Upper lobe of left lung (tissue), 6 donors: ENCODE measurements at places on chromosomes 7 and 10. TPM values are rescaled to one million over a fixed set of nuclear protein-coding genes. Genes with fewer than 3 reads are reported as not detected.
A peak's percentile ranks its signal among the peaks of the same experiment; 100 is the strongest.

PTPRN2 gene
- 3.3 TPM for total RNA-seq

GPRIN2 gene
- total RNA-seq = 91.0 TPM

CUBN gene
- total RNA-seq = 3.0 TPM

TFPI2 gene
- not detected for total RNA-seq

LLCFC1 gene
- not detected for total RNA-seq

DNA sequence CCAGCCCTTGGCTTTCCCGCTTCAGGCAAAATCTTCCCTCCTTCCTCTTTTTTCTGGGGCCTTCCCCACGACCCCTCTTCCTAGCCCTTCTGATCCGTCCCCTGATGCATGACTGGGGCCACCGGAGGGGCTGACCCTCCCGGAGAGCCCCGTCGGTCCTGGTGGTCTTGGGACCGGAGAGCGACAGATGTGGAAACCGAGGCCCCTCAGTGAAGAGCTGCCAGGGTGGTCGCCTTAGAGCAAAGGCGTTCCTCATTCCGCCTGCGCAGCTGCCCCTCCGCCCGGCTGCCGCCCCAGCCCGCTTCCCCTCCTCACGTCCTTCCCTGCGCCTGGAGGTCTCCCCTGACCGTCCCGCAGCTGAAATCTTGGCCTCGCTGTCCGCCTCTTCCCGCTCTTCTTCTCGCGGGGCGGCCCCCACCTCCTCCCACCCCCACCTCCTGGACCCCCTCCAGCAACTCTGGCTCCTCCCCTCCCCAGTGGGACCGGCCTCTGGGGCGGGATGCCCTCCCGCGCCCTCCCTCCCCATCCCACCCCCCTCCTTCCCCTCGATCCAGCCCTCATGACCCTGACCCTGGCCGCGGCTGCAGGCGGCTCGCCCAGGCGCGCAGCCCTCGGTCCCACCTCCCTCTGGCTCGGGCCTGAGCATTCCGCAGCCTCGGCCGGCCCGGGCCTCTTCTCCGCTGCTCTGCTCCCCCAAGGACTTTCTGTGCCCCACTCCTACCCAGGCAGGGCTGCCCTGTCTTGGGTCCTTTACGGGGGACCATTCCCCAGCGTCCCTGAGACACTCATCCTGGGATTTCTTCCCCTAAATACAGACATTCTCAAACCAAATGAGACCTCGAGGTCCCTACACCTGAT, at the start of gene RARRES2:
Gene RARRES2, minus strand, starts transcription at position 367 of the 858 bp plus-strand sequence. CDS start 1,020 bp downstream, outside the sequence.
- peaks cover 15% of the 10 kb centered on the region for H3K27me3 ChIP-seq
- peak within 1 kb of the TSS; percentile 34 for H3K4me3 ChIP-seq
- peak within 1 kb of the TSS; percentile 80 for H3K27ac ChIP-seq
- peak; percentile 92 for DNase-seq

DNA sequence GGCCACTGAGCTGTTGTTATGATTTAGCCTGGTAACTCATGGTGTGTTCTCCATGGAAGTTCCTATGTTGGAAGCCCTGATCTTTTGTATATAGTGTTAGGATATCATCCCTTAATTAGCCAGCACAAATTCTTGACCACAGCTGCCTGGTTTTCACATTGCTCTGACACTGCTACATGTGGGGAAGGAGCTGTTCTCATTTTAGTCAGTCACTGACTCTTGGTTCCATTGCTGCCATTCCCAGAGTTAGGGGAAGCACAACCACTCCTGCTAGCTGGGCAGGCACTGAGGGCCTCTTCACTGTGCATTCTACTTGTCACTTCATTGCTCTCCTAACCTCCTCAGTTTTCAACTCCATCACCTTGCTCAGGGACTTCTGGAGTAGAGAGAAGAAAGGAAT, 98.4 kb upstream of the GJD4 start:
- H3K4me1 ChIP-seq = no peaks in the 10 kb centered on the region
- DNase-seq = no peak
- no peak overlapping the region for H3K4me3 ChIP-seq
- H3K36me3 ChIP-seq = no peaks in the 10 kb centered on the region

DNA sequence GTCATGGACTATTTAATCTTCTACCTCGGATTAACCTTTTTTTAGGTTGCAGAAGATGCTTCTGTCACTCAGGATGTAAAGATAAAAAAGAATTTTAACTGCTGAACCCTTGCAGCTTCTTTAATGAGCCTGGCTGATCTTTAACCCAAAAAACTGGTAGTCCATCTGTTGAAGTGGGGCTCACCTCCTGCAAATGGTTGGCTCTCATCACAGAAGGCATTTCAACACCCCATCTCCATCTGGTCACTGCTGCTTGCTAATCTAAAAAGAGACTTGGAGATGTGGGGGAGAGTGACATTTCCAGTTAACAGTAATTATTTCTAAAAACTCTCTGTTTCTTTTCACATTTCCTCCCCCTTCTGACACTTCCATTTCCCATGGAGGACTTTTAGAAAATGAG, 208.6 kb downstream of the LHFPL3 start:
- H3K27me3 ChIP-seq = no peaks in the 10 kb centered on the region
- H3K27ac ChIP-seq = no peak overlapping the region
- no peaks in the 10 kb centered on the region for H3K36me3 ChIP-seq
- no peak for DNase-seq

DNA sequence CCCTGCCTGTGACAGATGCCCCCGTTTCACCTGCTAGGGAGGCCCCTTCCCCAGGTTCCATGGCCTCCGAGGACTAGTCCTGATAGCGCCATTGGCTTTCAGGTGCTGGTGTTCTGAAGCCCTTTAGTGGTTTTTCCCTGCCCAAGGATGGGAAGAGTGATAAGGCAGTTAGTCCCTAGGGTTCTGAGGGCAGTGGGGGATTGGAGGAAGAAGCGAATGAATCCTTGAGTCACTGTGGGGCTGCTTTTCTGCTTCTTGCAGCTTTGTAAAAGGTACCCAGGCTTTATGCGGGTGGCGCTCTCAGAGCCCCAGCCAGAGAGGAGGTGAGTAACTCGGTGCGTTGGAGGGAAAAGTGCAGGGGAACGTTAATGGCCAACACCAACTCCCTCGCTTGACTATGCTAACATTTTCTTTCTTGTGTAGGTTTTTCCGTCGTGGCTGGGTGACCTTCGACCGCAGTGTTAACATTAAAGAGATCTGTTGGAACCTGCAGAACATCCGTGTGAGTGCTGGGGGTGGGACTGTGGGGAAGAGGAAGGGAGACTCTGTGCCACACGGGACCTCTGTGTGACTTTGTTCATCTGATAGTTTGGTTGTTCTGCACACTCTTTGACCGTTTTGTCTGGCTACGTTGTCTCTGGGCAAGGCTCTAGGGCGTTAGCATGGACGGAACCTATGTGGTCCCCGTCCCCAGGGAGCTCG, 3.9 kb downstream of the UFSP1 start:
- no peak overlapping the region for H3K27ac ChIP-seq
- no peak for DNase-seq
- H3K36me3 ChIP-seq = peaks cover 62% of the 10 kb centered on the region
- H3K4me3 ChIP-seq = no peak overlapping the region
- peaks cover 32% of the 10 kb centered on the region for H3K4me1 ChIP-seq
- no peaks in the 10 kb centered on the region for H3K27me3 ChIP-seq

ATRNL1 gene
- total RNA-seq = 0.11 TPM

GRCh38 chr10:11334436-11334835, 277.0 kb downstream of the USP6NL start:
- H3K36me3 ChIP-seq = peaks cover 8% of the 10 kb centered on the region
- H3K27ac ChIP-seq = peak overlapping the region; percentile 11
- H3K27me3 ChIP-seq = no peaks in the 10 kb centered on the region
- no peak overlapping the region for H3K4me3 ChIP-seq
- peaks cover 7% of the 10 kb centered on the region for H3K4me1 ChIP-seq

ZPBP gene
- 0.23 TPM for total RNA-seq

SLC16A9 gene
- 1.1 TPM for total RNA-seq

DNA sequence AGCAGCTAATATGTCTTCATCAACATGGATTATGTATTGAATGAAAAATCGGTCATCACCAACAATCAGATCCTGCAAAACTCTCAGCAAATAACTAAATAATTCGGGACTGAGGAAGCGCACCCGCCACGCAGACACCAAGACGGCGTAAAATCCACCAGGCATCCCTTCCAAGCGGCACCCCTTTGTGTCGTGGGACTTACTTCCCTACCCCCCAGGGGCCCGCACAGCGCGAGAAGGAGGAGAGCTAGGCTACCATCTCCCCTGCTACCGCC, 721 bp downstream of the ARL3 start:
- H3K4me1 ChIP-seq = peaks cover 16% of the 10 kb centered on the region
- DNase-seq = no peak
- no peaks in the 10 kb centered on the region for H3K36me3 ChIP-seq
- peak overlapping the region; percentile 88 for H3K27ac ChIP-seq
- peak overlapping the region; percentile 92 for H3K4me3 ChIP-seq
- no peaks in the 10 kb centered on the region for H3K27me3 ChIP-seq

C10orf67 gene
- 2.3 TPM for total RNA-seq

DNA sequence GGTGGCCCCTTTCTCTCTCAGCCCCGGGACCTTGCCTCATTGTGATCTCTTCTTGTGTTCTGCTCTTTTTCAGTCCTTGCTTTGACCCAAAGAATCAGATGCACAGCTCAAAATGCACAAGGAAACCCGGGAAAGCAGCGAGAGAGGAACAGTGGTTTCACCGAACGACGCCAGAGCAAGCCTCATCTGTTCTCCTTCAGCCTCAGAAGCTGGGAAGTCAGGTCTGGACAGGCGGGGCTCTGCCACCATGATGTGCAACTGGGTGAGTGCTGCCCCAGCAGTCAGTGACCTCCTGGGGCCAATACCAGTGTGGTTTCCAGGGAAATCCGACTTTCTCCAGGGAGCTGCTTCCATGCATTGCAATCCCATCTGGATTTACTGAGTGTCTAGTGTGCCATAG, 133.4 kb downstream of the PRKCQ start:
- peaks cover 3% of the 10 kb centered on the region for H3K4me1 ChIP-seq
- H3K27ac ChIP-seq = no peak overlapping the region
- no peak for DNase-seq
- no peaks in the 10 kb centered on the region for H3K27me3 ChIP-seq

MYL7 gene
- total RNA-seq = not detected

DNA sequence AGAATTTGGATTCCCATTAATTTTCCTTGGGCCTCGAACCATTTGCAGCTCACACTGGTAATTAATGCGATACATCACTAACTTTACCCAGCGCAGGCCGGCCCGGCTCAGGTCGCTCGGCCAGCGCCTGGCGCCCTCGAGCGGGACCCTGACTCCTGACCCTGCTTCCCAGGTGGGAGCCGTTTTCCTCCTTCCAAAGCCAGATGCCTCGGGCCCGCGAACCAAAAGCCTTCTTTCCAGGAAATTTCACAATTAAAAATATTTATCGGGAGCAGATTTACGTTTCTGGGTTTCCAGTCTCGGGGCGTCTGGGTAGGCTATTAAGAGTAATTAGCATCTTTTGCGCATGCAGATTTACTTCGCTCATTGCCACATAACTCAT, 12.2 kb downstream of the LBX1 start:
- H3K36me3 ChIP-seq = no peaks in the 10 kb centered on the region
- peaks cover 91% of the 10 kb centered on the region for H3K27me3 ChIP-seq
- H3K27ac ChIP-seq = no peak overlapping the region
- no peak overlapping the region for H3K4me3 ChIP-seq
- peak; percentile 60 for DNase-seq

ARHGAP22 gene
- 25.1 TPM for total RNA-seq

LUC7L2 gene
- 61.6 TPM for total RNA-seq

- peaks cover 72% of the 10 kb centered on the region for H3K4me1 ChIP-seq
- no peaks in the 10 kb centered on the region for H3K27me3 ChIP-seq
- H3K27ac ChIP-seq = peak overlapping the region; percentile 74
- H3K36me3 ChIP-seq = no peaks in the 10 kb centered on the region
- DNase-seq = no peak
- H3K4me3 ChIP-seq = no peak overlapping the region
These were observed 25.0 kb downstream of the CACUL1 start for GRCh38 chr10:118729641-118730258.

STYXL1 gene
- total RNA-seq = 23.5 TPM

DNA sequence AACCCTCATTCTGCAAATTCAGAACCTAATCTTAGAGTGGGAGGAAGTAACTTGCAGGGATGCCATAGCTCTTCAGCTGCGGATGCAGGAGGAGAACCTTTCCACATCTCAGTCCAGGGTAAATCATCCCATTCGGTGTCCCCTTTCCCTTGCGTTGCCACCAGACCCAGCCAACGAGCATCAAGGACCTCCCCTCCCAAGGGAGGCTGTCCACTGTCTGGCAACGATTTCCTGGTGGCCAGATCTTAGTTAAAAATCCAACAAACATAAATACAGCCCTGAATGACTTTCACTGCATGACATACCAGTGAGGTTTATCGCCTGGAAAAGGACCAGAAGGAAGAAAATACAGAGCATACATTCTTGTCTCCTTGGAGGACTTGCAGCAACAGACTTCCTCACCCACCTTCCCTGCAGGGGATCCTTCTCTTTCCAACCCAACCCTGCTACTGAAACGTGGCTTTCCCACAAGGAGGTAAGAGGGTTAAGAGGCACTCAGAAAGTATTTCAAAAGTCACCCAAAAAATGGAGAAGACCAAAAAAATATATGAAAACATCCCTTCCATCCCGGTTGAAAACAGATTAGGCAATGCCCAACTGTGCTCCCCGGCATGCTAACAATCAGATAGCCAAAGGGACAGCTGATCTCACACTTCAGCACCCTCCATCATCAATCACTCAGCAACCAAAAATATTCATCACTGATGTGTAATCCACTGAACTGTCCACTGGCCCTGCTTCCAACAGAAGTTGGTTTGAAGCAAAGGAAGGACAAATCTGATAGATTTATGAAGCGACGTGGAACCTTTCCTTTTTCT, 206.6 kb downstream of the TNS3 start:
- H3K4me1 ChIP-seq = peaks cover 7% of the 10 kb centered on the region
- H3K36me3 ChIP-seq = no peaks in the 10 kb centered on the region
- no peaks in the 10 kb centered on the region for H3K27me3 ChIP-seq
- no peak overlapping the region for H3K27ac ChIP-seq
- DNase-seq = no peak

GRCh38 chr10:48789486-48790456, 105.1 kb downstream of the WDFY4 start:
- H3K4me3 ChIP-seq = no peak overlapping the region
- no peak overlapping the region for H3K27ac ChIP-seq
- H3K36me3 ChIP-seq = no peaks in the 10 kb centered on the region

GRCh38 chr7:19561121-19561805, 147.6 kb downstream of the POLR1F start:
- no peaks in the 10 kb centered on the region for H3K4me1 ChIP-seq
- no peaks in the 10 kb centered on the region for H3K36me3 ChIP-seq
- H3K4me3 ChIP-seq = no peak overlapping the region

DNA sequence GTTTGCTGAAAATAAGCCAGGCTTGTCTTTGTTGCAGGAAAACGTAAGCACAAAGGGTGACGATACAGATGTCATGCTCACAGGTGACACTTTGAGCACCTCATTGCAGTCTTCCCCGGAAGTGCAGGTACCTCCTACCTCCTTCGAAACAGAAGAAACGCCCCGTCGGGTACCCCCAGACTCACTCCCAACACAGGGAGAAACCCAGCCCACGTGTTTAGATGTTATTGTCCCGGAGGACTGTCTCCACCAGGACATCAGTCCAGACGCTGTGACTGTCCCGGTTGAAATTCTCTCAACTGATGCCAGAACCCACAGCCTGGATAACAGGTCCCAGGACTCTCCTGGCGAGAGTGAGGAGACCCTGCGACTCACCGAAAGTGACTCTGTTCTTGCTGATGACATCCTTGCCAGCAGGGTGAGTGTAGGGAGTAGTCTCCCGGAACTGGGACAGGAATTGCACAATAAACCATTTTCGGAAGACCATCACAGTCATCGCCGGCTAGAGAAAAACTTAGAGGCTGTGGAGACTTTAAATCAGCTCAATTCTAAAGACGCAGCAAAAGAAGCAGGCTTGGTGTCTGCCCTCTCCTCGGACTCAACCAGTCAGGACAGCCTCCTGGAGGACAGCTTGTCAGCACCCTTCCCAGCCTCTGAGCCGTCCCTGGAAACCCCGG, 18.3 kb upstream of the BHLHA15 start:
- H3K4me1 ChIP-seq = no peaks in the 10 kb centered on the region
- DNase-seq = no peak
- peaks cover 14% of the 10 kb centered on the region for H3K36me3 ChIP-seq
- no peaks in the 10 kb centered on the region for H3K27me3 ChIP-seq
